ENCODE measurements at places on chromosomes 11 and 22.

DNA sequence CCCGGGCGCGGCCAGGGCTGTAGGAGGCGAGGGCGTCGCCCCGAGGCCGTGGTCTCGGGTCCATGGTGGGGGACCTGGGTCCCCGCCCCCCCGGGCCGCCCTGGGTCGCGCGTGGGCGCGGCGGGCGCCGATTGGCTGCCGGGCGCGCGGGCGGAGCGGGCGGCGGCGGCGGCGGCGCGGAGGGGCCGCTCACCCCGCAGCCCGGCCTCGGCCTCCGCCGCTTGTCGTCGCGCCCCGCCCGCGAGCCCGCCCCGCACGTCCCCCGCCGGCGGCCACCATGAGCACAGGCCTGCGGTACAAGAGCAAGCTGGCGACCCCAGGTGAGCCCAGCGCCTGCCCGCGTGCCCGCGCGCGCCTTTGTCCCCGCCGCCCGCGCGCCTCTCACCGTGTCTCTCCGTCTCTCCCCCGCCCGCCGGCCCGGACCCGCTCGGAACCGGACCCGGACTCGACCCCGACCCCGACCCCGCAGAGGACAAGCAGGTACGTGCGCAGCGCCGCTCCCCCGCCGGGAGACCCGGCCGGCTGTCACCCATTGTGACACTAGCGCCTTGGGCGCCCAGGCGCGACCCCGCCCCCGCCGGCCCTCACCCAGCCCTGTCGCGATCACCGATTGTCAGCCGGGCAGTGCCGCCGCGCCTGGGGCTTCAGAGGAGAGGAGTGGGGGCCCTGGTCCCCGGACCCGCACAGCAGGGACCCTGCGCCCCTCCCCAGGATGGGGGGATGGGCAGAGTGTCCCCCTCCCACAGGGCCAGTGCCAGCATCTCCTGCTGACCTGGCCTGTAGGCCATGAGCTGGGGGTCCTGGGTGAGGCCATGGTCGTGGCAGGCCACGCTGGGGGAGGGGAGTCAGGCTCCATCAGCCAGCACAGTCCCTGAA lies at the start of gene SEPTIN5:
Gene SEPTIN5 (plus strand): TSS at position 192 of the 876 bp plus-strand sequence. CDS start 86 bp downstream, at position 278.
- DNase-seq = no peak

DNA sequence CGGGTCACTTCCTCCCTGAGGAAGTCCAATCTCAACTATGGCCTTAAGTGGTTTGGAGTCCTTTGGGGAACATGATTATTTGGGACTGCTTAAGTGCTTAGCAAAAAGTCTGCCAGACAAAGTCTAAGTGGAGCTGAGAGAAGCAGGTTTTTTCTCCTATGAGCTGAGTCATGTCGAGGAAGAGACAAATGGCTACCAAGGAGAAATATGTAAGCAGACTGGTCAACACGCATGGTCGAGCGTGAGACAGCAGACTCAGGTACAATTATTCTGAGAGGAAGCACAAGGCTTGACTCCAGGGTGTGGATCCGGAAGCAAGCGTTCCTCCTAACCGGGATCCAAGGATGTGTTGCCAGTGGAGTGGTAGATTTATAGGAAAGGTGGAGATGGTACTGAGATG lies 30.6 kb downstream of the UBASH3B start:
- DNase-seq = no peak

DNA sequence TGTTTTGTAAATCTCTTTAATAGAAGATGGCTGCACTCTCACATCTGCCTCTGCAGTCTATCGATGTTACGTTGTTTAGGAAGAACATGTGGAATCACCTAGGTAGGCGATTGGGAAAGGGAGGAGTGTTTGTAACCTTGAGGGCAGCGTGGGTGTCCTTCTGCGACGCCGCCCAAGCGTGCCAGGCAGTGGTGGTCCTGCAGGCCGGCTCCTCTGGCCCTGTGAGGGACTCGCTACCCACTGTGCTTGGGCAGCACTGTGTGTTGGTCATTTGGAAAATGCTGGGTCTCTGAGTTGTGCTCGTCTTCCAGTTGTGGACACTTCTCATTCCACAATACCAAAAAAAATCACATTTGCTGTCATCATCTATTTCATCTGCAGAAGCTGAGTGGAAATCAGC lies 29.1 kb downstream of the CTTN start:
- DNase-seq = no peak

DNA sequence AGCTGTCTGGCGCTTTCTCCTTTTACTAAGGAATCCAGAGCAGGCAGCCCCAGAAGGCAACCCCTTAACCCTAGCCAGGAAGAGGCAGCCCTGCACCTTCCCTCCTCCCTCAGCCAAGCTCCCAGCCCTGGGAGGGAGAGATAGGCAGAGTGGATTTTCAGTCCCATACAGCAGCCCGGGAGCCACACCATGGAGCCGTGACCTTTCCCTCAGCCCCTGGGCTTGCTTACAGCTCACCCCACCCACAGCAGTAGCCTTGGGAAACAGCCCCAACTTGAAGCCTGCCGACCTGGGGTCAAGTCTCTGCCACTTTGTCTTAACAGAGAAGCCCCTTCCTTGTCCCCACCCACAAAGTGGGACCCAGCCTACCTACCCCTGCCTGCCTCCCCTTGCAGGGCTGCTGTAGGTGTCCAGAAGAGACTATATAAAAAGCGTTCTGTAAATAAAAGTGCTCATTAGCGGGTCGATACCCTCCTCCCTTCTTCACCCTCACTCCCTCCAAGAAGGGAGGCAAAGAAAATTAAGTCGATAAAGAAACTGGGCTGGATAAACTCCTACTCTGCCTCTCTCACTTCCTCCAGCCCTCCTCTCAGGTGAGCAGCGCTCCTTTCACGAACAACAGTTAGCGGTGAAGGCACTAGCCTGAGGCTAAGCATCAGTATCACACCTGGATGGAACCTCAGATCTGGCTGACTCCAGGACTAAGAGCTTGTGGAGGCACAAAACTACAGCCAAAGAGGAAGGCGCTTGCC lies 4.2 kb downstream of the TST start:
- no peak for DNase-seq

DNA sequence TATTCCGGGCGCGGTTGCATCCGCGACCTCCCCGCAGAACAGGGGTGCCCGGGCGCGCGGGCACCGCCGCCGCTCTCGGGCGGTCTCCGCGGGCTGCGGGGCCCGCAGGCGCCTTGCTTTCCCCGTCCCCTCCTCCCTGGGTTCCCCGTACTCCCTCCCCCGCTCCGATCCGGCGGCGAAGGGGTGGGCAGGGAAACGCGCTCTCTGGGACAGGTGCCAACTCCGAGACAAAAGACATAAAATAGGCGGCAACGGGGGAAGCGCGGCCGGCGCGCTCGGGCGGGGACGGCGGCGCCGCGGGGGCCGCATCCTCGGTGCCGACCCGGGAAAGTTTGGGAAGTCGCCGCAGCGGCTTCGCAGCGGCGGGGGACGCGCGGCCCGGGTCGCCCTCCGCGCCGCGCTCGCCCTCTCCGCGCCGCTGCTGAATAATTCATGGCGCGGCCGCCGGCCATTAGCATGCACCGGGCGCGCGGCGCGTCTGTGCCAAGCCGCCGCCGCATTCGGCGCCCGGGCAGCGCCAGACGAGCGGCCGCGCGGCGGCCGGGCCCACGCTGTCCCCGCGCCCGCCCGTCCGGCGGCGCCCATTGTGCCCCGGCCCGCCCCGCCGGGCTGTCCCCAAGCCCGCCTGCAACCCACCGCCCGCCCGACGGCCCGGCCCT lies 78.7 kb upstream of the PPARA start:
- DNase-seq = no peak

GRCh38 chr11:113329725-113330124 lies 15.3 kb downstream of the TTC12 start:
- DNase-seq = no peak

GRCh38 chr22:20238536-20238900 lies 29.6 kb downstream of the RTN4R start:
- DNase-seq = peak; percentile 50

DNA sequence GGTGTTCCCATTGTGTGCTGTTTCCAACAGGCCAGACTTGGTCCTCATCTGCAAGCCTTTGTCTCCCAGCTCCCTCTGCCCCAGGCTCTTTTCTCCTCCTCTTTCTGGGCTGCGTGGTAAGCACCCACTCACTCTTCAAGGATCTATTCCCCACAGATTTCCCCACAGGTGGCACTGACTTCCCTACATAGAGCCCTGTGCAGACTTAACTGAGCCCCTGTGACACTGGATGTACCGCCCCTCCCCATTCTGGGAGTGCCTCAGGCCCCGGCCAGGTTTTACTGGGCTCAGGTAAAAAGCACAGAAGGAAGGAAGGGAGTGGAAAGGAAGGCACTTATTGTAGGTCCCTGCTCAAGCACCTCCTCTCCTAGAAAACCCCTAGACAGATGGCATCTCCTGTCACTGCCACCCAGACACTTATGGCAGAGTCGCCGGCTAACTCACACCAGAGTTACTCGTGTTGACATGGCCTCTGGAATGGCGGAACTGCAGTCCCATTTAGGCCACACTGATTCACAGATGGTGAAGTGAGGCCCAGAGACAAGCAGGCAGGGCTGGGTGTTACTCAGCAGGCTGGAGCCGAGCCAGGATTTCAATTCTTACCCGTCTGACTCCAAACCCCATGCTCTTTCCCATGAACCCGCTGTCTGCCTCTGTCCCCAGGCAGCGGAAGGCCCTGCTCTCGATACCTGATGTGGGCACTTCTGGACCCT lies 47.2 kb downstream of the LRRC32 start:
- no peak for DNase-seq

GRCh38 chr11:103332409-103332808 lies 223.2 kb downstream of the DYNC2H1 start:
- DNase-seq = no peak

DNA sequence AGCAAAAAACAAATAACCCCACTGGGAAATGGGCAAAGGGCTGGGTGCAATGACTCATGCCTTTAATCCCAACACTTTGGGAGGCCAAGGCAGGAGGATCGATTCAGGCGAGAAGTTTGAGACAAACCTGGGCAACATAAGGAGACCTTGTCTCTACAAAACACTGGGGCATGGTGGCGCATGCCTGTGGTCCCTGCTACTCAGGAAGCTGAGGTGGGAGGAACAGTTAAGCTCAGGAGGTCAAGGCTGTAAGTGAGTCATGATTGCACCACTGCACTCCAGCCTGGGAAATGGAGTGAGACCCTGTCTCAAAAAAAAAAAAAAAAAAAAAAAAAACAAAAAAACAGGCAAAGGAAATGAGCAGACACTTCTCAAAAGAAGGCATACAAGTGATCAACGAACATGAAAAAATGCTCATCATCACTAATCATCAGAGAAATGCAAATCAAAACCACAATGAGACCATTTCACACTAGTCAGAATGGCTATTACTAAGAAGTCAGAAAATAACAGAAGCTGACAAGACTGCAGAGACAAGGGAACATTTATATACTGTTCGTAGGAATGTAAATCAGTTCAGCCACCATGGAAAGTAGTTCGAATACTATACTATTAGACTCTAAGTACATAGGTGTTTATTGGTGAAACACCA lies 48.2 kb upstream of the SMCO4 start:
- DNase-seq = no peak

GRCh38 chr11:67053896-67054329 lies 2.7 kb upstream of the RHOD start:
- no peak for DNase-seq

GRCh38 chr22:39292561-39293074 lies 26.8 kb downstream of the RPL3 start:
- DNase-seq = no peak

DNA sequence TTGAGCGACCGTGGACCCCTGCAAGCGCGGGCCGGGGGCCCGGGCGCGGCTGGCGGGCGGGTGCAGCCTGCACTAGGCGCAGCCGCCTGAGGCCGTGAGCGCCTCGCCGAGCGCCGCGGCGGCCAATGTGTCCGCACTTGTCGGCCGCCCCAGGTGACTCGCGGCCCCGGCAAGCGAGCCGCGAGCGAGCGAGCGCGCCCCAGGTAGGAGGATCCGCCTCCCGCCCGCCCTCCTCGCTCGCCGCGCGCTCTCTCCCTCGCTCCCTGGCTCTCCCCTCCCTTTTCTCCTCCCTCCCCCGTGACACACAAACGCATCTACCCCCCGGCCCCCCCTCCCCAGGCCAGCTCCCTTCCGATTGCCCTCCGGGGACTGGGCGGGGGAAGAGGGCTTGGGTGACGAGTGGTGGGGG lies at the start of gene WNT7B:
Gene WNT7B (minus strand): TSS at position 160 of the 409 bp plus-strand sequence. CDS start 408 bp downstream, outside the sequence.
- no peak for DNase-seq

GRCh38 chr22:22207845-22208564 lies 36.6 kb upstream of the VPREB1 start:
- DNase-seq = peak; percentile 85

DNA sequence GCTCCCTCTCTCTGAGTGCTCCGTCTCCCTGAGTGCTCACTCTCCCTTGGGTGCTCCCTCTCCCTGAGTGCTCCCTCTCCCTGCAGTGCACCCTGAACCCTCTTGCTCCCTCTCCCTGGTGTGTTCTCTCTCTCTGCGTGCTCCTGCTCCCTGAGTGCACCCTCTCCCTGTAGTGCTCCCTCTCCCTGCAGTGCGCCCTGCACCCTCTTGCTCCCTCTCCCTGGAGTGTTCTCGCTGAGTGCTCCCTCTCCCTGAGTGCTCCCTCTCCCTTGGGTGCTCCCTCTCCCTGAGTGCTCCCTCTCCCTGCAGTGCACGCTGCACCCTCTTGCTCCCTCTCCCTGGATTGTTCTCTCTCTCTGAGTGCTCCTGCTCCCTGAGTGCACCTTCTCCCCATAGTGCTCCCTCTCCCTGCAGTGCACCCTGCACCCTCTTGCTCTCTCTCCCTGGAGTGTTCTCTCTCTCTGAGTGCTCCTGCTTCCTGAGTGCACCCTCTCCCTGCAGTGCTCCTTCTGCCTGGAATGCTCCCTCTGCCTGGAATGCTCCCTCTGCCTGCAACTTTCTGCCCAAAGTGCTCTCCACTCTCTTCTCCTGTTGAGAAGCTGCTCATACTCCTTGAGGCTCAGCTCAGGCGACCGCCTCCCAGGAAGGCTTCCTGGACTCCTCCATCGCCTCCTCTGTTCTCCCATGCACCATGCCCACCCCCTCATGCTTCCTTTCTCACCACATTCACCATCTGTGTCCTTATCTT lies 48.4 kb upstream of the WNT7B start:
- DNase-seq = no peak

- DNase-seq = no peak
These were observed 6.0 kb upstream of the OMP start for GRCh38 chr11:77096591-77097019.

GRCh38 chr11:7500251-7500650 lies 13.5 kb upstream of the PPFIBP2 start:
- DNase-seq = no peak

- DNase-seq = no peak
These were observed 16.4 kb upstream of the FGF4 start for GRCh38 chr11:69791276-69792180.

Data from stimulated activated CD8-positive, alpha-beta memory T cell treated with anti-CD3 and anti-CD28 coated beads, Interleukin-2, amount 100 ng/mL, for 48 hours (primary cell).